Effector CD4-positive, alpha-beta T cell (primary cell): ENCODE measurements at places on chromosomes 2 and 18.

DNA sequence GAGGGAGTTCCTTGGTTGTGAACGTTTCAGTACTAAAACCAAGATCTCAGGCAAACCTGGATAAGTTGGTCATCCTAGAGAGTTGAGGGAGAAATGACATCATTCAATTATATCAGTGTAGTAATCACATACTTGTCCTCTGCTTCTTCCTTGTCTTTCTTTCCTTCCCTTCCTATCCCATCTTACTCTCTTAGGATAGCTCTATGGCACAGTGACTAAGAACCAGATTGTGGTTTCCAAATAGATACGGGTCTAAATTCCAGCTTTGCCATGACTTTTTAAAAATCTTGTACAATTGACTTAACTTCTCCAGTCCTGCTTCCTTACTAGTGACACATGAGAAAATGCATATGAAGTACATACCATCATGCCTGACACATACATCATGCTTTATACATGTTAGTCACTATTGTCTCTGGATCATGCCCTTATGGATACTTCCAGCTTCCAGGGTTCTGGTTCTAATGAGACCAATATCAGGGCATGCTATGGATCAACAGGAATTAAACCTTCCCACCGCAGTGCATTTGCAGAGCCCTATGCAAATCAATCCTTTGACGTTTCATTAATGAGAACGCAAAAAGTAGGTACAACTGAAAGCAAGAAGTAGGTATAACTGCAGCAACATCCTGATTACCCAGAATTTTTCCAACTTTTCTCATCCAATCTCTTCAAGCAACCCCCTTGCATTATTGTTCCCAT lies 168.0 kb upstream of the KLF7 start:
- DNase-seq: no peak

DNA sequence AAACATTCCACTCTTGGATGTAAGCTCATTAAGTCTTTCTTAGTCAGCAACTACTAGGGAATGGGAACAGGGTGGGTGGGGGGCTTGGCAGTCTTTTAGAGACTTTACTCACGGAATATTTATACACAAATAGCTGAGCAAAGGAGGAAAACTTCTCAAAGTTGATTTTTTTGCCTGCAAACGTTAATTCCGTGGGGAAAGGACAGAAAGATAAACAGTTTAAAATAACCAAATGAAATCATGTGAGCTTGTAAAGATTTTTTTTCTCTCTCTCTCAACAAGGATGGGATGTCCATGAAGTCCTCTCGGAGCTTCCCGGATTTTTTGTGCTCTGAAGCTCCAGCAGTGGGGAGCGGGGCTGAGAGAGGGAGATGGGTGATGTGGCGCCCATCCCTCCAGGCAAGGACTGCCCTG lies 32.2 kb upstream of the MAT2A start:
- no peak for DNase-seq

DNA sequence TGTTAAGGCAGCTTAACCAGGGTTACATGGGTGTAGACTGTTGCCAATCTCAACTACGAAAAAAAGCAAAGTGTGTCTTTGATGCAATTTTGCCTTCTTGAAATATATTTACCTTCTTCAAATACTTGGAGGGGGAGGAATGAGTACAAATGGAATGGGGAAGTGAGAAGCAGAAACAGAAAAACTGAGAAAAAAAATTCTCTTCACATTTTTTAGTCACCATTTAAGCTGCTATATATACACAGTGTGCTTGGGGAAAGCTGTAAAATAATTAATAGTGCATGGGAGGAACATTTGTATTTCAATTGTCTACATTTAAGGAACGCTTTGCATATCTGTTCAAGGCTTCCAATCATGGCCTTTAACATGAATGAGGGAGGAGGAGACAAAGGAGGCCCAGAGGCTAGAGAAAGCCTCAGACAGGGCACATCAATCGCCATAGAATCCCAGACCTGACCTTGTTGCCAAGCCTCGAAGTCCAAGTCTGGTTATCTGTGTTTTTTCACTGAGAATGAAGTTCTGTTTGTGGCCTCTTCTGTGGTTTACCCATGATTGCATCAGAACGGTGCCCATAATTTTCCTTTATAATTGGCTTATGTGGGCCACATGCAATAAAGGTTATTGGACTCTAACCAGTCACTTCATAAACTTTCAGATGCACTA lies 158.6 kb downstream of the PIK3C3 start:
- no peak for DNase-seq

- no peak for DNase-seq
These were observed 148.6 kb downstream of the ROCK1 start for GRCh38 chr18:20963027-20963426.

GRCh38 chr2:134665727-134666506 lies 52.9 kb downstream of the TMEM163 start:
- no peak for DNase-seq

GRCh38 chr18:37156330-37156942 lies 327.5 kb downstream of the KIAA1328 start:
- no peak for DNase-seq

DNA sequence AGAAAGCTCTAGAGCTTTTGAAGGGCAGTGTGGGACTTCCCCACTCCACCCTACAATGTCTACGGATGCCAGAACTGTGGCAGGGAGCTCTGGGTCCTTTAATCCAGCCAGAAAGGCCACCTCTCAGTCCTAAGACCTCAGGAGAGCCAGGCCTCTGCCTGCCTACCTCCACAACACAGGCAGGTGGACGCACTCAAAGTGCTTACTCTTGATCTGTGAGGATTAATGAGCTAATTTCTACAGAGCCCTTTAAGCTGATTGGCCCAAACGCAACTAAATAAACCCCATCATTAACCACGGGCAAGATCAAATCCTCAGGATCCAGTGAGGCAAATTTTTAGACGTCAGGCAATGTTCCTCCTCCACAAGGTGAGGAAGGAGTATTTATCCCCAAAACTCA lies 8.1 kb downstream of the STK39 start:
- DNase-seq: no peak

DNA sequence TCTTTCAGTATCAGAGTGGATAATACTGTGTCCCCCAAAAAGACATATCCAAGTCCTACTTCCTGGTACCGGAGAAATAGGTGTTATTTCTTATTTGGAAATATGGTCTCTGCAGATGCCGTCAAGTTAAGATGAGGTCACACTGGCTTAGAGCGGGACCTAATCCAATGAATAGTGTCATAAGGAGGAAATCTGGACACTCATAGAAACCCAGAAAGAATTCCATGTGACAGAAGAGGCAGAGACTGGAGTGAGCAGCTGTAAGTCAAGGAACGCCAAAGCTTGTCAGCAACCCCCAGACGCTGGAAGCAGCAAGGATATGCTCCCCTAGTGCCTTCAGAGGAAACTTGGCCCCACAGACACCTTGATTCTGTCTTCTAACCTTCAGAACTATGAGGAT lies 69.8 kb downstream of the CCBE1 start:
- no peak for DNase-seq

DNA sequence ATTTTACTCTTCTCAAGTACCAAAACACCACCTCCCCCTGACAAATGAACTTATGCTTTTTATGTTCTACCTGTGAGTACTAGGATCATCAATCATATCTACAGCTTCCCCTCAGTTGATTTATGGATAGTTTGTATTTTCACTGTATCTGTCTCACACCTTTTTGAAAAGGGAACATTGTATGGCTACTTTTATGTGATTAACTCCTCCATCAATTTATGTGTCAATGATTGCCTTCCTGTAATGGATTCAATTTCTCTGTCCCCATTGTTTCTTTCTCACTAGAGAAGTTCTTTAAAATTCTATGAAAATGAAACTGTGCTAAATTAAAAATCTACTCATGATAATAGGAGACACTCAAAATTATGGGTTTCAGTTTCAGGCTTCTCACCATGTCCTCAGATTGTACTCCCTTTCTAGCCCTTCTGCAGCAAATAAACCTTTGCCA lies 935.0 kb downstream of the TRIB2 start:
- DNase-seq: no peak

DNA sequence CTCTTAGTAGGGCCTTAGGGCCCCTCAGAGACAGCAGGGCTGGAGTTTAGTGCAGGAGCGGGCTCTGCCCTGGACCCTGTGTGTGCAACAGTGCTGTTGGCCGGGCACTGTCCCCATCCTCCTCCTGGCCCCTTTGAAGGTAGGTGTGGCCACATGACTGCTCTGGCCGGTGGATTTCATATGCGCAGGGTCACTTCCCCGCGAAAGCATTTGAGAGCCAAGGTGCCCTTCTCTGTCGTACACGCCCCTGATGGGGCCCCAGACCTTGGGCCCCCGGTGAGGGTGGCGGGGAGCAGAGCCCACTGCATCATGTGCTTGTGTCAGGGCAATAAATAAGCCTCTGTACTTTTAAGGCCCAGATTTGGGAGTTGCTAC lies 15.5 kb downstream of the TMEM177 start:
- DNase-seq: no peak

- DNase-seq: no peak
These were observed 85.1 kb downstream of the UGP2 start for GRCh38 chr2:63926815-63927214.

DNA sequence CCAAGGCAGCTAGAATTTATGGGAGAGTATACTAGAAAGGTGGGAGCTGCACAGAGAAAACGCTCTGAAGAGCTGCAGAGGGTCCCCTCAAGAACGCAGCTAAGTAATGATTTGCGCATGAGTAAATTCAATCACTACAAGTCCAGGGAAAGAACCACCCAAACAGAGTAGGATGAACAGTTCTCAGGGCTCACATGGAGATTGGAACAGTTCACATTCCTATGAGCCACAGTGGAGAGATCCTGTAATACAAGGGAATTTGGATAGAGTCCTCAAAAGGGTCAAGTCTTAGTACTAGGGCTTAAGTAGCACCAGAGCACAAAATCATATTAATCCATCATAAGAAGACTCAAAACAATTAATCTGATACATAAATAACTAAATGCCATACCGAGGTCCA lies 12.7 kb downstream of the OLA1 start:
- no peak for DNase-seq

- DNase-seq: no peak
These were observed 96.7 kb downstream of the PMS1 start for GRCh38 chr2:189880832-189881492.

GRCh38 chr18:44700652-44701051 lies 20.0 kb downstream of the SETBP1 start:
- DNase-seq: no peak

- no peak for DNase-seq
These were observed 343 bp upstream of the CD302 start for GRCh38 chr2:159798376-159798725.

GRCh38 chr2:170155022-170155722 lies 22.8 kb upstream of the MYO3B start:
- DNase-seq: no peak

DNA sequence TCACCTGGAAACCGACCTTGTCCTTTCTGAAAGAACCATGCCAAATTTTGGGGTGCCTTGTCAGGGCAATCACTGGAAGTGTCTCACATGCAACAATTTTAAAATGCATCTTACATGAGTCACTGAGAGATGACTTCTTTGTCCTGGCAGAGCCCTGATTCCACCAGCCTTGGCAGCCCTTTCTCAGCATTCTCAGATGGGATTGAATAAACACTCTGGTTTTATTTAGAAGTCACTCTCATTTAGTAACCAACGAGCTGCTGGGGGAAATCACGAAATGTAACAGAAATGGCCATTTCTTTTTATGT lies 3.8 kb upstream of the ATP8B1 start:
- no peak for DNase-seq

GRCh38 chr2:215784371-215784783 lies 229.0 kb downstream of the MREG start:
- no peak for DNase-seq

DNA sequence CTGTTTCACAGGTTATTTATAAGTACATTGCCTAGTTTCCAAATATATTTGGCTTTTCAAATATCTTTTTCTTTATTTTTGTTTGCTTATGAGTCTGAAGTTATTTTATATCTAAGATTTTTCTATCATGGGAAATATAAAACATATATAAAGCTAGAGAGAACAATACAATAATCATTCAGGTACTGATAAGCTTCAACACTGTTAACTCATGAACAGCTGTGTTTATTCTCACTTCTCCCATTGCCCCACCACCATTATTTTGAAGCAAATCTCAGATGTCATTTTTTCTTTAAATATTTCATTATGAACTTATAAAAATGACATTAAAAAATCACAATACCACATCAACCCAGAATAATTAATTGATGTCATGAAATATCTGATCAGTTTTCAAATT lies 9.7 kb downstream of the CAMKMT start:
- no peak for DNase-seq

DNA sequence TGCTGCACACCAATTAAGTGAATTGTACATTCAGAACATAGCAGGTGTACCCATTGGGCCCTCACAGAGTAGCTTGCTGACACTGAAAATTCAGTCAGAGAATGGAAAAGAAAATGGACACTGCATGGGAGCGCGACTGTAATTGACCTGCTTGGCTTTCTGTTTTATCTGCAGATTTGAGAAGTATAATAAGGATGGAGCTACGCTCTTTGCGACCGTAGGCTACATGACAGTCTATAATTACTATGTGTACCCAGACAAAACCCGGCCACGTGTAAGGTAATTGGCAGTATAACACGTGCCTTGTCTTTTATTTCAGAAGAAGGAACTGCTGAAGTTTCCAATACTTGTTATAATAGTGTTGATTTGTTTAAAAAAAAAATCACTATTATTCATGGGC lies 33.5 kb upstream of the METAP1D start:
- DNase-seq: no peak

DNA sequence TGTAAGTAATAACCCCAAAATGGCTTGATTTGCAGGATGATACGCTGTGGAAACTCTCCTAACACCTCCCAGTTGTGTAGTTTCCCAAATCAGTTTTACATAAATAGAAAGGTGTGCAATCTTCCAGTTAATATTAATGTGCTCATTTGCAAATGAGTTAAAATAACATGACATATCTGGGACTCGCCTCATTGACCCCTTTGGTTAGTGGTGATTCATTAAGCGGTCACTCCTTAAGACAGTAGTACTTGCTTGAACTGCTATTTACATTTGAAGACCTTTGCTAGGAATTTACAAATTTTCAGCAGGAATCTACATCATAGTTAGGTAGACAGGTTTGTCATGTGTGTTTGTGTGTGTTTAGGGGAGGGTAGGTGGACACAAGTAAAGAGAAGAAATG lies 1367.7 kb upstream of the CELF4 start:
- no peak for DNase-seq

GRCh38 chr2:99340669-99341236 lies 3.6 kb downstream of the EIF5B start:
- no peak for DNase-seq

- DNase-seq: no peak
These were observed 60.4 kb downstream of the KIAA1328 start for GRCh38 chr18:36889321-36889720.

DNA sequence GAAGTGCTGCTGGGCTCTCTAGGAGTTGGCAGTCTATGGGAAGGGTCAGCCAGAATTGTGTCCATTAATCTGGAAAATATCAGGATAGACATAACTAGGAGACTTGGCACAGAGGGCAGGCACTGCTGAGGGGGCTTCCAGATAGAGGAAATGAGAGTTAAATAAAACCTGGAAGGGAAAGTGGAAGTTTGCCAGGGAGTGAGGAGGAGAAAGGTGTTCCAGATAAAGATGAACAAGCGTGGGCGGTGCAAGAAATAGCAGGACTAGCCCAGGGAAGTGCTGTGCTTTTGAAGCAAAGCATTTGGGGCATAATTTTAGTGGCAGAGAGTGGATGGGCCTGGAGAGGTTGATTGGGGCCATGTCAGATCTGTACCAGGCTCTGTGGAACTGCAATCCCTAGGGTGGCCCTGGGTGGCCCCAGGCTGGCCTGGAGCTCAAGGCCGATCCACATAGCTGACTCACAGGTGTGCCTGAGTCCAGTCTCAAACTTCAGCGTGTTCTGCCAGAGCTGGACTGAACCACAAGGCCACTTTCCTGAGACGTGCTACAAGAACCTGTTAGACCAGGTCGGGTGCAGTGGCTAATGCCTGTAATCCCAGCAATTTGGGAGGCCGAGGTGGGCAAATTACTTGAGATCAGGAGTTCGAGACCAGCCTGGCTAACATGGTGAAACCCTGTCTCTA lies 26.9 kb downstream of the GALM start:
- no peak for DNase-seq
